Activated CD8-positive, alpha-beta memory T cell treated with anti-CD3 and anti-CD28 coated beads for 1 hour (primary cell): ENCODE measurements at places on chromosomes 12 and 14.

GRCh38 chr14:56340932-56341331 is 222.7 kb downstream of the PELI2 start:
- DNase-seq: no peak

- DNase-seq: no peak
Observed at GRCh38 chr14:89870316-89870715, 84.2 kb downstream of the EFCAB11 start.

DNA sequence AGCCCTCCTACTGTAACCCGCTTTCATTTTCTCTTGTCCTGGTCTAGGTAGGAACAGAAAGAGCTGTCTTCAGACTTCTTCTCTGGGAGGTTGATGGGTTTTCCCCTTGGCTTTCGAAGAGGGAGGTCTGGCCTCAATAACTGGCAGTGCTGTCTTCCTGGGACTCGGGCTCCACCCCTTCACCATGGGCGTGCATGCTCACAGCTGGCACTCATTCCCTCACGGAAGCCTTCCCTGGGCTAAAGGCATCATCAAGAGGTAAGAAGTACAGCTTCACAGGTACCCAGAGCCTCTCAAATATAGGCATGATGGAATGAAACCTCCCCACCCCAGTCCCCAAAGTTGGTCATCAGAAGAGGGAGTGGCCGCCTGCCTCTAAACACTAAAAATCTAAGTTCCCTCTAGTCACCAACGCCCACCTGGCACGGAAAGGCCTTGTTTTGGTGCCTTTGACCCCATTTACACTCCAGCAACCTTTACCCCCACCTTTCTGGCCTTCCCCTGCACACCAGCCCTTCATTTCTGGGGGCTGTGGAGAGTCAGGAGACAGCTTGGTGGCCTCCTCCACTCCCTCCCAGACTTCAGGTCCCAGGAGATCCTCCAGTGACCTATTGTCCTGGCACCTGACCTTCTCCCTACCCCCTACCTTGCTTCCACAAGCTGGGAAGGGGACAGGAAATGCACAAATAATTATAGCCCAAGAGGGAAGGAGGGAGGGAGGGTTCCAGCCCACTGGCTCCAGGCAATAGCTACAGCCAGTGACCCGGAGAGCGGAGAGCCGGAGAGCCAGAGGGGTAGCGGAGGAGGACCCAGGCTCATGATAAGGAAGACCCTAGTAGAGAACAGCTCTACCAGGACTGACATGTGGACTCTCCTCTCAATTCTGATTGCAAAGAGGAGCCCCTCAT is 2.8 kb downstream of the RAPGEF3 start:
- no peak for DNase-seq

GRCh38 chr14:103882503-103883262 is 35.3 kb upstream of the PPP1R13B start:
- no peak for DNase-seq

- no peak for DNase-seq
Observed at GRCh38 chr14:44609201-44609600, 102.1 kb upstream of the FSCB start.

DNA sequence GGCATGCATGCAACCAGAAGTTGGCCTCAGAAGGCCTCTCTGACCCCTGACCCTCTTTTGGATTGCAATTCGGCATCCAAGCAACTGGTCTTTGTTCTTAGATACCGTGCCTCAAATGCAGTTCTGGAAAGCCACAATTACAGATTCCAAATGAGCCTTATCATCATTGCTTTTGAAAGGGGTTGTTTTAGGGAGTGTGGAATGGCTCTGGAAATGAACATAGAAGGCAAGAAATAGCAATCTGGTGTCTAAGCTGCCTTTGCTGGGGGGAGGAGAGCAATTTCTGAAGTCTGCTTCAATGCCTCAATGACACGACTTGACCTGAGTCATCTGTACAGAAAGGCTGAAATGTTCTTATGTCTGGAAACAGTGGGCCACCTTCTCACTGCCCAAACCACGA is 250.1 kb downstream of the NUAK1 start:
- DNase-seq: no peak

GRCh38 chr12:848173-848865 is 95.9 kb downstream of the WNK1 start:
- no peak for DNase-seq
